ENCODE measurements at places on chromosomes 7 and 10.

DNA sequence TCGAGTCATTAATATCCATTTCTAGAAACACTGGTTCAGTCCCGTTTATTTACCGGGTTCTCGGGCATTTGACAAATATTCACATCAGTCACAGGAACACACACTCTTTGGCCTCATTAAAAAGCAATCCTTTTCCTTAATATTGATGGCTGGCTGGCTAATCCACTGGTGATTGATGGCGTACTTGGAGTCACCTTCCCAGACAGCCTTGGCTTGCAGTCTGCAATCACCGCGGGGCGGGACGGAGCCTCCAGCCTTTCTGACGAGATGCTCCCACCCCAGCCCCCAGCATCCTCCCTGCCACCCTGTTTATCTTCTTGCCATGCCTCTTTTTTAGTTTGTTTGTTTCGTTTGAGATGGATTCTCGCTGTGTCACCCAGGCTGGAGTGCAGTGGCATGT, 36.6 kb downstream of the SRRM3 start:
- DNase-seq: no peak

DNA sequence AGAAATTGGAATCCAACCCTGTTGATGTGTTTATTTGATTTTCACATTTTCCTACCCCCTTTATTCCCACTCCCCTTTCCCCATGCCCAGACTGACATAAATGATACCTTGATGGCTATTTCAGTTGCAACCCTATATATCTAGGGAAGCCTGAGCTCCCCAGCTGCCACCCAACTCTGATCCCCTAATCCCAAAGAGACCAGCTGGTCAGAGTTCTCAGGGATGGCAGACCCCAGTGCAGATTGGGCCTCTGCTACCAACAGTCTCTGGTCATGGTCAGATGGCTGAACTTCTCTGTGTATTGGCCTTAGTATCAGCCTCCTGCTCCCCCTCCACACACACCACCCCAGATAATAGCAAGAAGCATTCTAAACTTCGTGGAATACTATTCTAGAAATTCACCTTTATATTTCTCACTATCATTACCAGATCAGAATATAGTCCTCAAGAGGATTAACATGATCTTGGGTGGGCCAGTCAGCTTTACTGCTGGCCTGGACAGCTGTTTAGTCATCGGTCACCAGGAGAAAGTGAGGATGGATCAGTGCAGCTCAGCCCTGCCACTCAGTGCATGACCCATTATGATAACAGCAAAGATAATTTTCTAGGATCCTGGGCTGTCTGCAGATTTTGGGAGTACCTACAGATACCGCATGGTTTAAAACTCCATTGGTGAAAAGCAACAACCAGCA, 24.5 kb upstream of the BTRC start:
- no peak for DNase-seq

DNA sequence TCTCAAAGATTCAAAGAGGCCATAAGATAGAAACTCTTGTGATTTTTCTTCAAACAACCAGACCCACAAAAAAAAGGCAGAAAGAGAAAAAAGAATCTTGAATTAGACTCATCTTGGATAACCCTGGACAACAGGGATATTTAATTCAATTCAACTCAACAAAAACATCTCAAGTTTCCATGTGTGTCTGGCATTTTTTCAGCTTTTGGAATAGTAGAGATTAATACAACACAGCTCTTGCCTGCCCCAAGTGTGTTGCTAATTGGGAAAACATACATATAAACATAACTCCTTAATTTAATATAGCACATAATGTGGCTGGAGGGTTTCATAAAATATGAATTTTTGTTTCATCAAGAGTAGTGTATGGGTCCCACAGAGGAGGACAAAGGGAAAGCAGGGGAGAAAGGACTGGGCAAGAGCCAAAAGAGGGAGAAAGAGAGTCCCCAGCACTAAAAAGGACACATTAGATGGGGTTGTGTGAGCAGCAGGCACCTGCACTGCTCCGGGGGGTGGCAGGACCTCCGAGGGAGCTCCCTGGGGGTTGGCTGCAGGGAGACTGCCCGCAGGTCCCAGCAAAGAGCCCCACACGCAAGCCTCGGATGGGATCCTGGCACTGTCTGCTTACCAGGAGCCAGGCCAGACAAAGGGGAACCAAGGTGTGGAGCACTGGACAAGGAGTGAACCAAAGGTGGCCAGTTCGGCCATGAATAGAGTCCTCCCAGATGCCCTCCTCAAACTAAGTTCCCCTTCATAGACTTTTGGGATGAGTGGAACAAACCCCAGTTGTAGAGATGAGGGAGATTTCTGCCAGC, 65.6 kb upstream of the TMEM72 start:
- DNase-seq: no peak

- no peak for DNase-seq
Observed at GRCh38 chr7:2993868-2994267, 49.8 kb downstream of the CARD11 start.

- no peak for DNase-seq
Observed at GRCh38 chr10:114684822-114685209, 26.7 kb upstream of the ABLIM1 start.

- DNase-seq: no peak
Observed at GRCh38 chr7:40165216-40165615, 30.4 kb downstream of the SUGCT start.

DNA sequence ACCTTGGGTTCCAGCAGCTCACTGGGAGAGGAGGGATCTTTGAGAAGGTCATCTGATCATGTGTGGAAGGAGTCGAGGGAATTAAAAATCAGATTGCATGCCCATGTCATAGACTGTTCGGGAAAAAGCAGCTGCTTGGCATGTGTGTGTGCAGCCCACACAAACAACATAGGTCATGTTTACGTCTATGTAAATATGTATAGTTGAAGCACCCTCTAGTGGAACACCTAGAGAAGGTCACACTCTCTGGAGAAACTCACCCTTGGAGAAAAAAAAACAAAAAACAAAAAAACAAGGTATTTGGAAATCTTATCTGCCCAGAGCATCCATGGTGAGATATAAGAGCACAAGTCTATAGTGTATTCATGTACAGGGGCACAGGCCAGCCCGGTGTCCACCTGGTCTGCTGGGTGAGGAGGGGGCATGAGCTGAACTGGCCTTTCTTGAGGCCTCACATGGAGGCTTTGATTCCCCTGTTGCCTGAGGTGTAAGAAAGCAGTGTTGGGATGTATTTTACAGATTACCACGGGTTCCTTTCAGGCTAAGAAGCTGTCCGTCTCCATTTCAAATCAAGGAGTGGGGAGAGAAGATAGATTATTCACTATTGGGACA, 98.0 kb downstream of the NPY start:
- no peak for DNase-seq

GRCh38 chr10:5550250-5550545, 25.4 kb downstream of the CALML3 start:
- DNase-seq: no peak

GRCh38 chr10:89664203-89664602, 19.2 kb upstream of the PANK1 start:
- DNase-seq: no peak

GRCh38 chr7:1366801-1367405, 92.4 kb downstream of the MICALL2 start:
- DNase-seq: no peak

DNA sequence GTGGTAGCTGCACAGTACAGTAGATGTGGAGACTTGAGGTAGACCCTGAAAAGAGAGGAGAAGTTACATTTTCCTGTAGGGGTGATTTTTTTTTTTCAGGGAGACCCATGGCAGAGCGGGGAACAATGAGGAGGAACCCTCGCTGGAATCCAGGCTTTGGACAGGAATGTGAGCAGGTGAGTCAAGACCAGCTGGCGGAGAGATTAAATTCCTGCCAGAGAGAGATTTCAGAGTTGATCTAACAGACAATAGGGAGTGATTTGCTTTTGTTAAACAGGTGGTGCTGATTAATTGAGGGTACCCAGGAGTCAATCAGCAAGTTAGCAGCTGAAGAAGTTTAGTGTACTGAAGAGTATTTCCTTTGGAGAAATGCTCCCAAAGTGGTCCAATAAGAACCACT, 41.6 kb upstream of the MINDY3 start:
- no peak for DNase-seq

- no peak for DNase-seq
Observed at GRCh38 chr10:104144931-104145330, 23.0 kb downstream of the SFR1 start.

GRCh38 chr10:84356928-84357327, 28.5 kb downstream of the CCSER2 start:
- no peak for DNase-seq

DNA sequence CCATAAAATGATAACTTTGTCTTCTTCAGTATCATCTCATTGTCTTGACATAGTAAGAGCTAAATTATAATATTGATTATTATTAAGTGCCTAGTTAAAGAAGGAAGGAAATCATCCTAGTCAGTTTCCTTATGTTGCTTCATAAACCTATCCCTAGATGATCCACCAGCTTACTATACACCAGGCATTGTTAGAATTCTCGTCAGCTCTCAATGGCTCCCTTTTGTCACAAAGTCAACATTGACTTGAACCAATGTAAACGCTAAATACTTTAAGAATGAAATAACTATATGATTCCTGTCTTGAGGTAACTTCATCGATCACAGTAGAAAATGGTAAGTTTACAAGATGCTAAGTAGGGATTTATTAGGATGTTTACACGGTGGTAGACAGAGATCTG, 1162.9 kb downstream of the CNTNAP2 start:
- no peak for DNase-seq

DNA sequence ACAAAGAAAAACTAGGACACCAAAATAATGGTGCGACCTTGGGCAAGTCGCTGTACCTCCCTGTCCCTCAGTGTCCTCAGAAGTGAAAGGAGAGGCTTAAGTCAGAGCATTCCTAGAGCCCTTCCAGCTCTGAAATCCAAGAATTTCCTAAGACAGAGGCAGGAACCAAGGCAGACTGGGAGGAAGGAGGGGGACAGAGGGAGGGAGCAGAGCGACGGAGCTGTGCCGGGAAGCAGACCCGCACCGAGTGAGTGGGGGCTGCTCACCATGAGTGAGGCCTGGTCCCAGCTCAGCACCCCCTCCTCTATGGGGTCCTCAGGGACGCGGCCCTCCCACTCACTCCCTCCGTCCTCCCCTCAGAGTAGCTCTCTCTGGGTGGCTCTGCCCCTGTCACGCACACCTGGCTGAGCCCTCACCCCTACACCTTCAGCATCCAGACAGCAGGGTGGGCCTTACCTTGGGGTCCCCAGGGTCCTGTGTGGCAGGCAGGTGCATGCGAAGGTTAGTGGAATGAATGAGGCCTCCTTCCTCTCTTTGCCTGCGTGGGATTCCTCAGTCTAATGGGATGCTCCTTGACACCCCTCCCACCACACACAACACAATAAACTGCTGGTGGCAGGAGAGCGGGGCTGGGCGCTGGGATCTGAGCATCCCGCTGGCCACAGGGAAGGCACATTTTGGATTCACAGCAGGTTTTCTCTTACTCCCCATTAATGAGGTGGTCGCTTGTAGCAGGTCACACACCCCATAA, 4.6 kb upstream of the SMARCD3 start:
- DNase-seq: no peak
